GOT3 (cell line): ENCODE measurements at places on chromosomes 4 and X.

DNA sequence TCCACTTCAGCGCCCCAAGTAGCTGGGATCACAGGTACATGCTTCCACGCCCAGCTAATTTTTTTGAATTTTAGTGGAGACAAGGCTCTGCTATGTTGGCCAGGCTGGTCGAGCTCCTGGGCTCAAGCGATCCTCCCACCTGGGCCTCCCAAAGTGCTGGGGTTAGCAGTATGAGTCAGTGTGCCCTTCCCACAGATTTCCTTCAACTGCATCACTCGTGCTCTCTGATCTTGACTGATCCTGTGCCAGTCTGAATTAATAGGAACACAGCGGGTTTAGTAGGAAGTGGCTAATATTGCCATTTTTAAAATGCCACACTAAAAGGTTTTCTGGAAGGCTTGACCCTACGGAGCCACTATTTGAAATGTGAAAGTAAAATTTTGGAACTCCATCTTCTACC lies 4.3 kb upstream of the SHROOM2 start:
- no peak for DNase-seq

DNA sequence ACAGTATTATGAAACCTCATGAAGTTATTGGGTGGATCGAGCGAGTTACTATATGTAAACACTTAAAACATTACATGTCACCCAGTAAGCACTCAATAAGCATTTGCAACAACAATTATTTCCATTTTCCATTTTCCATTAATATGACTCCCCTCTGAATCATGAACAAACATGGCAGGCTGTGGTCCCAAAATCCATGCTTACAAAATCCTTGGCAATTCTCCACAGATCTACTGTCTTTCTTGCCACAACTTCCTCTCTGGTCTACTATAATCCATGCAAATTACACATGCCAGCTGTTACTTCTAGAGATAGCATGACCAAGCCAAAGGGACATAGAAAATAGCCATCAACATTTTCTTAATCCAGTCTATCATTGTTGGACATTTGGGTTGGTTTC lies 22.0 kb downstream of the ASB11 start:
- no peak for DNase-seq

- DNase-seq: no peak
Measured at GRCh38 chrX:13131396-13132137, 87.1 kb upstream of the FAM9C start.

- no peak for DNase-seq
Measured at GRCh38 chr4:169253113-169253671, 17.6 kb downstream of the SH3RF1 start.

- no peak for DNase-seq
Measured at GRCh38 chr4:123581802-123582201, 185.2 kb downstream of the SPRY1 start.

DNA sequence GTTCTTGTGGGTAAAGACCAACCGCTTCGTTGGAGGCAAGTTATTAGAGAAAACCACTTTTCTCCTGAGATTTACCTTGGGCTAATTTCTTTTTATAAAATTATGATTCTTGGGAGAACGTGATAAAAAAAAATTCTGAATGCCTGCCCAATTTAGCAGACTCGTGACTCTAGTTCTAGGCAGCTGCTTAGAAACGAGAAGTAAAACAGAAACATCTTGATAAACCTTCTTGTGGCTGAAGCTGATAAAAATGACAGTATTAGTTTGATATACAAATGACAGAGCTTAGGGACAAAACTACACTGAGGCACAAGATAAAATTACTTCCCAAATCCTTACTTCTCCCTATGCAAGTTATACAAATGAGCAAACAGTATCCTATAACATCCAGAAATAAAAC lies 458.9 kb upstream of the TEX13C start:
- DNase-seq: no peak

- no peak for DNase-seq
Measured at GRCh38 chr4:52751487-52751911, 274 bp upstream of the ERVMER34-1 start.

- DNase-seq: no peak
Measured at GRCh38 chrX:101415180-101416145, 7.4 kb downstream of the HNRNPH2 start.

DNA sequence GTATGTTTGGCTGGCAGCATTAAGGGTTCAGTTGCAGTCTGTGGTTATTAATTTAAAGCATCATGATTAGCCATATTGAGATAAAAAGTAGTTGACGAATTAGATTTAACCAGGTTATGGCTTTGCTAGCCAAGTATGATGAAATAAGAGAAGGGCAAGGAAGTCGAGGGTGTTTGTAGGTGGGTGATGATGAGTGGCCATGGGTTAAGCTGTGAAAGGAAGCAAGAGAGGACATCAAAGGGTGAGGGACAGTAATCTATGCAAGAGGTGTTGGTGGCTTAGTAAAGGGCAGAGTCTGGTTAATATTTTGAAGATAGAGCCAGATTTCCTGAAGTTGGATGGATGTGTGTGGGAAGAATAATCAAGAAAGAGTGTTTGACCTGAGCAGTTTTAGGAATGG lies 44.5 kb downstream of the STIM2 start:
- DNase-seq: no peak

- no peak for DNase-seq
Measured at GRCh38 chrX:23513121-23513520, 154.2 kb upstream of the PRDX4 start.

DNA sequence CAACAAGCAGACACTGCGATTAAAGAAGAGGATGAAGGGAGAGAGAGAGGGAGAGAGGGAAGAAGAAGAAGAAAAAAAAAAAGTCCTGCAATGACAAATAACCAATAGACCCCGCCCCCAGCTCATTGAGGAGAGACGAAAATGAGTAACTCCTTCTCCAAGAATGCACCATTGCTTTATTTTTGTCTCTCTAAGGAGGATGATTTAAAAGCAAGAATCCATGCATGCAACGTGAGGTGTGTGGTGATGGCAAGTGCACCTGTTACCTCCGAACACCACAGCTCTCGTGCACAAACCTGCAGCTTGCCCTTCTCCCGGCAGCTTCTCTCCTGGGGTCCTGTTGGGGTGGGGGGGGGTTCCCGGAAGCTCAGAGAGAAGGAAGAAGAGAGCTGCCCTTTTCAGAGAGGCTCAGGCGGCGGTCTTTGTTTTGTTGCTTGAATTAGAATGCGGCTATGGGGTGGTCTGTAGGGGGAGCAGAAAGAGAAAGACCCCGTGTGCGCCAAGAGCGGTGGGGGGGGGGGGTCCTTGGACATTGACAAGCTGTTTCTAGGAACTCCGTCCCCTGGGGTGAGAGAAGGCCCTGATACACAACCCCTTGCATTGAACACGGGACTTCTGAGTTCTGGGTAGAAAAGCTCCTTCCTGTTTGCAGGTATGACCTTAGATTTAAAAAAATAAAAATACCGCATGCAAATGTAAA lies 100.7 kb downstream of the CRLF2 start:
- DNase-seq: no peak

- DNase-seq: no peak
Measured at GRCh38 chr4:930827-931193, 1.3 kb downstream of the GAK start.

- no peak for DNase-seq
Measured at GRCh38 chr4:98352396-98352795, 91.2 kb downstream of the RAP1GDS1 start.

- DNase-seq: no peak
Measured at GRCh38 chr4:99352602-99353537, at the start of gene ADH1C. Gene ADH1C, minus strand, starts transcription at chr4:99352746. Its CDS starts 71 bp downstream, at chr4:99352675.

DNA sequence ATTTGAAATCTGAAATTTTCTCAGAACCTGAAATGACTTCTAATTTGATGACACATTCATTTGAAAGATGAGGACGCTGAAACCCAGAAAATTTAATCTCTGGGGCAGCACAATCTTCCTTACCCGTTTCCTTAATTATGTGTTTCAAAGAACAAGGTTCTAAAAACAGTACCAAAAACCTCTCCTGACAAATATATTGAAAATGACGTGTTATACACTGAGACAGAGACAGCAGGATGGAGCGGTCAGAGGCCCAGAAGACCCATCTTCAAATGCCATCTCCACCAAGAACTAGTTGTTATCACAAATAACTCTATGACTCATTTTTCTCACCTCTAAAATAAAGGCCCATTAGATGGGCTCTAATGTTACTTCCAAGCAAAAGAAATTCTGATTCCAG lies 177.3 kb downstream of the NSUN7 start:
- no peak for DNase-seq

DNA sequence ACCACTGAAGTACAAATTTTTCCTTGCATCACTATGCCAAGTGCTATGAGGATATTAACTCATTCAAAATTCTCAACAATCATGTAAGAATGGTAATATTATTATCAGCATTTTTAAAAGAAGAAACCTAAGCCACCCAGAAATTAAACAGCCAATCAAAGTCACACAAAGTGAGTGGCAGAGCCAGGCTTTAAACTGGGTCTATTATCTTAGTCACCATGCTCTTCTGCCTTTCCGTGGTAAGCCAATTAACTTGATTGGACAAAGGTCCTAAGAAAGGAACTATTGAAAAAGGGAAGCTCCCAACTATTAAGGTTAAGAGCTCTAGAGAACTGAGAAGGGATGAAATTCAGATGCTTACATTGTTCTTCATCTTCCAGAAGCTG lies 111.5 kb downstream of the ASB9 start:
- no peak for DNase-seq

- DNase-seq: no peak
Measured at GRCh38 chrX:103254171-103254824, 657 bp downstream of the TCEAL8 start.

DNA sequence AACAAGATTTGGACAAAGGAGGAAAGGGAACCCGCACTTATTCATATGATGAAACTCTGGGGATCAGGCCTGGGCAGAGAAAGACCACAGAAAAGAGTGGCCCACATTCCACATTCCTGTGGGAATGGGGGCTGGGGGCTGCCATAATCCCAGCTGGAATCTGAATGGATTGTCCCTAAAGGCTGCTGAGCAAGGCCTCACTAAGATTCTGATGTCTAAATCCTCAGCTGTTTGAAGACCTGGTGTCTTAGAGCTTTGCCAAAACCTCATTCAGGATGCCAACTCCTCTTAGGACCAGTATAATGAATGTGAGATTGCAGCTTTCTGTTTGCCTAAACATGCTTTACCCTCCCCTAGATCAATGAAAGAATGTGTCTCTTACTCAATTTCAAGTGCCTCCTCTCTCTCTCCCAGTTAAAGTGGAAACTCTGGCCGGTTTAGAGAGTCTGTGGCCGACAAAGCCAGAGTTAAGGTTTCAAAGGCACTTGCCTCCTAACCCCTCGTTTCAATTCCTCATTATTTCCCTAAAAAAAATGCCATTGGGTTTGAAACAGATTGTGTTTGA lies 33.3 kb upstream of the GPC4 start:
- DNase-seq: no peak

GRCh38 chr4:137892134-137892533 lies 350.0 kb downstream of the SLC7A11 start:
- no peak for DNase-seq

- no peak for DNase-seq
Measured at GRCh38 chr4:147157860-147158701, 212.4 kb upstream of the TTC29 start.

GRCh38 chr4:151807220-151807619 lies 46.4 kb upstream of the GATB start:
- DNase-seq: no peak

DNA sequence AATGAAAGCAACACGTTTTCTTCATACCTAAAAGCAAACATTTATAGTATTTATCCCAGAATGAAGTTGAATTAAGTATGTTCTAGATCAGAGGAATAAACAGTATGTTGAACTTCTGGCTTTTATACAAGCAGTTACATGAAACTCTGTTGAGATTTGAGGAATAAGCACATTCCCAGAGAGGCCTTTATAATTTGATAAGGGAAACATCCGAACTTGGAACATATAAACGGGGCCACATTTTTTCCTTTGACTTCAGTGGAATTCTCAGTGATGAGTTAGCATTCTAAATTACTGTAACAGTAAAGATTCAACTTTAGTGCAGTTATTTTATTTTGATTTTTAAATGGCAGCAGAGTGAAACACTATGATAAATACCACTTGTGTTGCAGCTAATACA lies 119.5 kb downstream of the GLRA3 start:
- no peak for DNase-seq

DNA sequence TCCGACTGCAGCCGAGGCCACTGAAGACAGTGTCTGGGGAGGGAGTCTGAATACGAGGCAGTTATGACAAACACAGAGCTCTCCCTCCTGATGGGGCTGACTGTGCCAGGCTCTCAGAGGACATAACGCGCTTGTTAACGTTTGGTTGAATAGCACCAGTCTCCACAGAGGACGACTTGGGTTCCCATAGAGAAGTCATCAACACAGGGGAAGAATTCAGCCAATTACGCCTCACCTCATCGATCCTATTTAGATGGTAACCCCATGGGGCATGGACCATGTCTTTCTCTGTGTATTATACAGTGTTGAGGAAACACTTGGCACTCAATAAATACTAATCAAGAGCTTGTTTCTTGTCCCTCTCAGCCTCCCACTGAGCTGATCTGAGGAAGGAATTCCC lies 642.6 kb upstream of the LCORL start:
- DNase-seq: no peak

DNA sequence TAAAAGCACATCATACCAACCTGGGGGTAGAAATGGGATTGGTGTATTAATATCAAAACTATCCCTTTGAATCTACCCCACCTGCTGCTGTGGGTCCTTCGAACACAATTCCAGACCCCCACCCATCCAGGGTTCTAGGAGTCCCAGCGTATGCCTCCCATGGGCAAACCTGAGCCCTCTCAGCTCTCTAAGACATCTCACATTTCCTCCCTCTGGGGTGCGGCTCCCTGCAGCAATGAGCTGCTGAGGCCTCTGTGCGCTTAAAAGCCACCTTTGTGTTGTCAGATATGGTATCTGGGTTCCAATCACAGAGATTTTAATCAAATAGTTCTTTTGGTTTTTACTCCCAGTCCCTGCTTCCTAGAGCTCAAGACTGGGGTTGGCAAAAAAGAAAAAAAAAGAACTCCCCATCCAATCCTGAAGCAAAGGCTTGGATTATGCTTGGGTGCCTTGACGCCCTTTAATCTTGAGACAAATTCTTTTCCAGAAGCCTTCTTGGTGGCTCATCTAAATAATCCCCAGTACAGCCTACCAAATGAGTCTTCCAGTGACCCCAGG lies 37.5 kb upstream of the NOCT start:
- DNase-seq: no peak

DNA sequence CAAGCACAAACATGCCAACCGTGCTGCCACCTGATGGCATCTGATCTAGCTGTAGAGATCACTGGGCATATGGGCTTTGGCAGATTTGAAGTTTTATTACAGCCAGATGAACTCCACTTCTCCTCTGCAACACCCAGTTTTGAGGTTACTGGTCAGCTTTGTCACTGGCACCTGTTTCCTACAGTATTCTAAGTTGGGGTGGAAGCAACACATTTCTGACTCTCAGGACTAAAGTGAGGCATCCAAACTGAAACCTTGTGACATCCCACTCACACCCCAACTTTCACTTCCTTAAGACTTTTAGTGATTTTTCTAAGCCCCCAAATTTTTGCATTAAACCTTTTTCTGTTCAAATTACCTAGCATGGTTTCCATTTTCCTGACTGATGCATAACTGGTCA lies 115.1 kb upstream of the PCDH18 start:
- no peak for DNase-seq

- no peak for DNase-seq
Measured at GRCh38 chr4:91345632-91346031, 958.1 kb upstream of the GRID2 start.
